ENCODE measurements at places on chromosomes 7 and 10.

DNA sequence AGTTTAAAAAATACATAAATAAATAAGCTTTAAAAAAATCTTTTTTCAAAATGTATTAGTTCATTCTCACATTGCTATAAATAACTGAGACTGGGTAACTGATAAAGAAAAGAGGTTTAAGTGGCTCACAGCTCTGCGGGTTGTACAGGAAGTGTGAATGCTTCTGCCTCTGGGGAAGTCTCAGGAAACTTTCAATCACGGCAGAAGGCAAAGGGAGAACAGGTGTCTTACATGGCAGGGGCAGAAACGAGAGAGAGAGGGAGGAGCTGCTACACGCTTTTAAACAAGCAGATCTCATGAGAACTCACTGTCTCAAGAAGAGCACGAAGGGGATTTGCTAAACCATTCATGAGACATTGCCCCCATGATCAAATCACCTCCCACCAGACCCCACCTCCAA lies 114.6 kb downstream of the DNAJC1 start:
- DNase-seq: no peak

GRCh38 chr7:6294839-6295238 lies 22.4 kb upstream of the CYTH3 start:
- peak; percentile 22 for DNase-seq

DNA sequence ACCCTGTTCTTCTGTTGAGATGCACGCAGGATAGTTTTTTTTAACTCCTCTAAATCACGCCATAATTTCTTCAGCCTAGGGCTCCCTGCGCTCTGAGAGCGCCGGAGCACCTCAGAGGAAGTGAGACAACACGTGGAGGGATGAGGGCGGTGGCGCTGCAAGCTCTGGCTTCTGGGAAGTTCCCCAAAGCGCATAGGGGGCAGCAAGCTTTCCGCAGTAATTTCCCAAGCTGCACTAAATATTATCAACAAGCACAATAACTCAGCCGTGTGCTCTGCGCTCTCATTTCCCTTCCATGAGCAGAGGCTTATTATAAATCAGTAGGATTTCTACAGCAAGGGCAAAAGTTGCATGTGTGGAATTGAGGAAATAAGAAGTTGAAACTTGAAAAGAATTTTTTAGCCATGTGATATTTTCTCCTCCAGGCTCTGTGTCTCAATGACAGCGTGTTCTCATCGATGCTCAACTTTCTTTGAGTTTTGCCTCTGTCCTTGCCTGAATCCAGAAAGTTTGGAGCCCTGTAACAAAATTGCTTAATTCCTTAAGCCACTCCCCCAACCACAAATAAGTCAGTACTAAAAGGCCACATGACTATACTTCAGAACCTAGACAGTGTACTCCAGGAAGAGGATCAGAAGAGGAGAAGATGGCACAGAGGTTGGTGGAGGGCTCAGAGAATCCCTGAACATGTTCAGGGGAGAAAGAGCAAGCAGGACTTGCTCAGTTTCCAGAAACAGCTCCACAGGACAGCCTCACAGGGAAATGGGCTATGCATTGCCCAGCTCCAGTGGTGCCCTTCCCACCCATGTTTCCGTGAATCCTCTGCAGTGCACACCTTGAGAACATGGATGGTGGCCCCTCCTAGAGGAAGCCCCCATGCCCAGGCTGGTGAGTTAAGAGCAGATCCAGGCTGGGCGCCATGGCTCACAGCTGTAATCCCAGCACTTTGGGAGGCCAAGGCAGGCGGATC lies 221.5 kb upstream of the GHITM start:
- DNase-seq: no peak

- DNase-seq: no peak
These were observed 117.9 kb downstream of the ADCY1 start for GRCh38 chr7:45692031-45692430.

DNA sequence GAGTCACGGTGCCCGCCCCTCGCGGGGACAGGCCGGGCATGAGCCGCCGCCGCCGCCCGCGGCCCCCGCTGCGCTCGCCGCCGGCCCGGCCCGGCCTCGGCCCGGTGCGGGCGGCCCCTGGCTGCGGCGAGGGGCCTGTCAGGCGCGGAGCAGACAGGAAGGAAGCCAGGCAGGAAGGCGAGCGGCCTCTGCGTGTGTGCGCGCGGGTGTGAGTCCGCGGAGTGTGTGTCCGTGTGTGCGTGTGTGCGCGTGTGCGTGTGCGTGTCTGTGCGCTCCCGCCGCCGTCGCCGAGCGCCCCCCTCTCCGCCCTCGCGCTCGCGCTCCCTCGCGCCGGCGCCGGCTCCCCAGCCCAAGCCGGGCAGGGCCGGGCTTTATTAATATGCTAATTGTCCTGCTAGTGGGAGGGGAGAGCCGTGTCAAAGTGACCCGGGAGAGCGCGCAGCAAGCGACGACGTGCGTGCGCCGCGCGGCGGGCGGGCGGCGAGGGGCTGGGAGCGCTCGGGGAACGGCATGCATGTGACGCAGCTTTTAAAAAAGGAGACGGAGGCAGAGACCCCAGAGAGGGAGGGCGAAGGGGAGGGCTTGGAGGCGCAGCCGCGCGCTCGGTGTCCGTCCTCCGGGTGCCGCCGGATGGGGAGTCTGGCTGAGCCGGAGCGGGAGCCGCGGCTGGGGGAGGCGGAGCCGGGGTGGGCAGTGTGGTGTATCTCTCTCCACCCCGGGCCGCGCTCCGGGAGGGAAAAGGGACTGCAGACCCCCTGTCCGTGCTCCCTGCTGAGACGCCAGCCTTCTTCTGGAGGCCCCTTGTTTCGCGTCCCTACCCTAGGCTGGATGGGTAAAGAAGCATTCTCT lies at the start of gene LDB1:
Gene LDB1, minus strand, starts transcription at position 227 of the 849 bp plus-strand sequence. CDS start 258 bp downstream, outside the sequence.
- no peak for DNase-seq

GRCh38 chr7:104890216-104890615 lies 123.8 kb upstream of the KMT2E start:
- DNase-seq: no peak

- no peak for DNase-seq
These were observed 7.3 kb downstream of the ATP6V1F start for GRCh38 chr7:128869944-128870285.

- no peak for DNase-seq
These were observed 94.2 kb downstream of the NKX6-2 start for GRCh38 chr10:132691711-132692153.

- no peak for DNase-seq
These were observed 95.4 kb upstream of the AFAP1L2 start for GRCh38 chr10:114499630-114500190.

DNA sequence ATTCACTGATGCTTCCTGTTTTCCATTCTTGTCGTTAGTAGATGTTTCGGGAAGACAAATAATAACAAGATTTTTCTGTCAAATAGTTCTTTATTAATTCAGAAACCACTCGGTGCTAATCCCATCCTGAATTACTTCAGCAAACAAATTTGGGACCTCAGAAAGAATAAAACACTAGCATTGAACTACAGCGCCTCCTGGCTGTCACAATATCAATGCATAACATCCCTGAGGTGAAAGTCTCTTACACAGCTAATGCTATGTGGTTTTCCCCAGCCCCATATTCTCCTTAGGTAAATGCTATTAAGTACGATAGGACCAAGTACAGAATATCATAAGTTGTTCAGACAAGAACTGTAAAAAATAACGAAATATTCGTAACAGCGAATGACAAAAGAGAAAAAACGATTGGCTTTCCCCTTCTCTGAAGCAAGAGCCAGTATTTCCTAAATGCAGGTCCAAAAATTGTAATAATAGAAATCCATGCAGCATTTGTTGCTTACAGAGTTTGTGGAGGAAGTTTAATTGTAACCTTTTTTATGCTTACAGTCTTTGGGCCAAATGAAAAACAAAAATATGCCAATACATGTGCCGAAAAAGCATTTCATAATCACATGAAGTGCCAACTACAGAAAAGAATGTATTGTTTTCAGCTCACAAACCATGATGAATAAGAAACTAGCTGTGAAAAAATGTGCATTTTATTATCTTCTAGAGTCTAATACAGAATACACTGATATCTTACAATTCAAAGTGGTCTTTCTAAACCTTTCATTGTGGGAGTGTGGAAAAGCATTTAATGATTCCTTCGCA lies 47.3 kb downstream of the MYPN start:
- DNase-seq: no peak

- no peak for DNase-seq
These were observed 5.0 kb downstream of the MYO1G start for GRCh38 chr7:44973610-44974401.

DNA sequence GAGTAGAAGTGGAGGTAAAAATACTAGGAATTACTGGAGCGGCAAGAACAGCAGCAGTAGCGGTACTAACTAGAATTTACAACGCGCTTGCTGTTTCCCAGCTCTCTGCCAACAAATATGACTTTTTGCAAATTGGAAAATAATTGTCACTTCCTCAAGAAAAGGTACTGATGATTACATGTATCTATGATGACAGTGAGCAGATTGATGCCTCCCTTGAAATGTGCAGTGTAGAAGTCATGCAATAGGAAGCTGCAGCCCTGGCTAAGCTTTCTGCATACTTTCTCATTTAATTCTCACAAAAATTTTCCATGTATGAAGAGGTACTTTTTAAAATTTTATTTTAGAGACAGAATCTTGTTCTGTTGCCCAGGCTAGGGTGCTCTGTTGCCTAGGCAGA lies 49.9 kb downstream of the ANK3 start:
- DNase-seq: no peak

- no peak for DNase-seq
These were observed 168.2 kb upstream of the IGFBP3 start for GRCh38 chr7:46089281-46089680.

DNA sequence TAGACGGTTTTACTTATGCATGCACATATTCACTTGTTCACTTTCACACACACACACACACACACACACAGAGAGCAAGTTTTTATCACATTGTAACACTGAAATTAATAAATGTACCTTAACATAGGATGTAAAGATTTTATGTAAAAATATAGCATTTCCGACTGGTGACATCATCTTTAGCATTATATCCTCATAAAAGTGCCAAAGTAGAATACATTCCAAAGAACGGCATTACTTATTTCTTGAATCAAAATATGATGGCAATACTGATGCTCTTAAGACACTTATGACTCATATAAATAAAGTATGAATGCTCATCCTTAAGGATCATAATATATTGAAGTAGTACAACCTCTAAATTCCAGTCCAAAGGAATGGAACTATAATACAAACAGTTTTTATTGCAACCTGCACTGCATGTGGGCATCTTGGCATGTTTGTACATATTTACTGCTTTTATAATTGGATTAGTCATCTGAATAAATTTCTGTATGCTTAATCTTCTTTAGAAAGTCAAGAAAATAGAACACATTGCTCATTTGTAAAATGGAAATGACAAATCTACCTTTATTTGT lies 290.0 kb upstream of the SEMA3A start:
- no peak for DNase-seq

- no peak for DNase-seq
These were observed 46.5 kb downstream of the LHPP start for GRCh38 chr10:124508070-124508667.

DNA sequence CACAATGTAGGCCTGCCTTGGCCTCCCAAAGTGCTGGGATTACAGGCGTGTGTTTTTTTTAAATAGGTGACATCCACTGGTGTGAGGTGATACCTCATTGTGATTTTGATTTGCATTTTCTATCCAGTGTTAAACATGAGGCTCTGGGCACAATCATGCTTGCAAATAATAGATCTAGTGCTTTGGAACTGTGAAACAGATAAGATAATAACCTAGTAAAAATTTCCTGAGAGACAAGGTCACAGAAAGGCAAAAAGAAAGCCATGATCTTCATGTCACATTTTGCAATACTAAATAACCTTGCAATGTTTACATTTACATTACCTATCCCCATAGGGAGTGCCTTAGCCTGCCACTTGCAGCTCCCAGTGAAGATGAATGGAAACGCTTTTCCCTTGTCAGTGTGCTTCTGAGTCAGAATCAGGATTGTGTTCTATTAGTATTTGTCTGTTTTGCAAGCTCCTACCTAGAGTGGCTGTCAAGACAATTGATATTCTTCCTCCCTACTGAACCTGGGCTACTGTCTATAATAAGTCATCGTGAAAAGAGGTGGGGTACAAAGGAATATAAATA lies 256.5 kb downstream of the PHTF2 start:
- DNase-seq: no peak

DNA sequence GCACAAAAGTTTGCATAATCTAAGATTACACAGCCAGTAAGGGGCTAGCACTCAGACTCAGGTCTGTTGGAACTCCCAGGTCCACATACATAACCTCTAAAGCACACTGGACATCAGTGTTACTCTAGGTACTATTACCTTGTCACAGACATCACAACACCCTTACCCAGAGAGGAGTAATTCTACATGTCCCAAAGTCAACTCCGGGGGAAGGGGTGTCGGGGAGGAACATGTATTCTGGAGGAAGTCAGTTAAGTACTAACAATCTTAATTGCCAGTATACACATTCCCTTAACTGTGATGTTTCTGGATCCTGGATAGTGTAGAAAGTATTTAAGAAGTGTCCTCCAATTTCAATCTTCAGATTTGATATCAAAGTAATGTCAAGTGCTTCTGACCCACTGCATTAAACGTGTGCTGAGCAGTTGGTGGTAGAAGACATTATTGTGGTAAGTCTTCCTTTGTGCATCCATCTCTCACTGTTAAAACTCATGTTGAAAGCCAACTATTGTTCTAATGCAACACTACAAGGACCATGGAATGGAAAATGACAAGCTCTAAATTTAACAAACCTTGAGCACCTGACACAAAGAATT lies 155.4 kb downstream of the CRPPA start:
- no peak for DNase-seq

GRCh38 chr7:98722402-98722801 lies 105.3 kb downstream of the NPTX2 start:
- no peak for DNase-seq

GRCh38 chr7:128726059-128726736 lies 13.0 kb upstream of the CALU start:
- no peak for DNase-seq

DNA sequence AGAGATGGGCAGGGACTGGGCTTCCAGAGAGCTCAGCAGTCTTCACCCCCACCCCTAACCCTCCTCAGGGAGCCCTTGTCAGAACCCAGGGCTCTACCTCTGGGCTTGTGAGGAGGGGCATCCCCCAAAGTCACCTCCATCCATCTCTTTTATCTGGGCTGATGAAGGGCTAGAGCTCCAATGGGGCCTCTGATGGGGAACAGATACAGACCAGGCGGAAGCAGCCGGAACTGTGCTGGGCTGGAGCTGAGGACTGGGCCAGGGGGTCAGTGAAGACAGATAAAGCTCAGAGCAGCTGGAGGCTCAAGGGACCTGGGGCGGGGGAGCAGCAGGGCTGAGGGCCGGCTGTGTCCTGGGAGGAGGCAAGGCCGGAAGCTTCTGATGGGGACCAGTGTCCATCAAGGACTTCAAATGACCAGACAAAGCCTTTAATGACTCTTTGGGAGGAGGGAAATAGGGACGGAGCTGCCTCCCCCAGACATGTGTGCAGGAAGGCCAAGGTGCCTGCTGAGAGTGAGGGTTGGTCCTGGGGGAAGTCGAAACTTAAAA lies 10.2 kb downstream of the KAZALD1 start:
- no peak for DNase-seq
